ENCODE measurements at places on chromosomes 1 and 21.

DNA sequence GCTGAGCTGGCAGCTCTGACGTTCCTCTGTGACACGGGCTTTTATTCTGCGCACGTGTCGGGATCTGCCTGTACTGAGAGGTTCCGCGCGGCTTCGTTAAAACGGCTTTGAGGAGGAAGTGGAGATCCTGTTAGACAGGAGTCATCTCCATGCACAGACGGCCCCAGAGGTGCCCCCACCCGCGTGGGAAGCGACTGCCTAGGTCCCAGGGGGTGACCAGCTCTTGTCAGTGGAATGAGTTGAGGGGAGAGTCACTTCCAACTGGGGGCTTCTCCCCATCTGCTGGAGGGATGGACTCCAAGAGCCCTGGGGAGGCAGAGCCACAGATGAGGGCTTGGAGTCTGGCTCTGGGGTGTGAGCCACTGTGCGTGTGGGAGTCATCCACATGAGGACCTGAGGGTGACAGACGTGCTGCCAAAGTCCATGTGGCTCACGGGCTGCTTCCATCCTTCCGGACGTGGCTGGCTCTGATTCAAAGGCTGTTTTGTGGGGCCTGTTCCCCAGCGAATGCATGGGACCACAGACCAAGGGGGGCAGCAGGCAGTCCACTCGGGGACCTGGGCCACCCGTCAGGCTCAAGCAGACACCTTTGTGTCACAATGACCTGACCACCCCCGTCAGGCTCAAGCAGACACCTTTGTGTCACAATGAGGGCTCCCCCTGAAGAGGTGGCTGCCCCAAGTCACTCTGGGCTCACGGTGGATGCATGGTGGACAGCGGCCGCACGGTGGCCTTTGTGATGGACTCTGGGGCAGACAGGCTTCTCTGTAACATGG lies 26.8 kb downstream of the PTTG1IP start:
- DNase-seq: no peak

- DNase-seq: no peak
Observed at GRCh38 chr1:112285316-112285715, 110.7 kb upstream of the CTTNBP2NL start.

GRCh38 chr1:201653233-201653632 lies 114.3 kb downstream of the NAV1 start:
- DNase-seq: no peak

- DNase-seq: no peak
Observed at GRCh38 chr1:34898330-34898761, 31.1 kb downstream of the DLGAP3 start.

- DNase-seq: no peak
Observed at GRCh38 chr1:182032251-182032650, 29.3 kb downstream of the ZNF648 start.

DNA sequence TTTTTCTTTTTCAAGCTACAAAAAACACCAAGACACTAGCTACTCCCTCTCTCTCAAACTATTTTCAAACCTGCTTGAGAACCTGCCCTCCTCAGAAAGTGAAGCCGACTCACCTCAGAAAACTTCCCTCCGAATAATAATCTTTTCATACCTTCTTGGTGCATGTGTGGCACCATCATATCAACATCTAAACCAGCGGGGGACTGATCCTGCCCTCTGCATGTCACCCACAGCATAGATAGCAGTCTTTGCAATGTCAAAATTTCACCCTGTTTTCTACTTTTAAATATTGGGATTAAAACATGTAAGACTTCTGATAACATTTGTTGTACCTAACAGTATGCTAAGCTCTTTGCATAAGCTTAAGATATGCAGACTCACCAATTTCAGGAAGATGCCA lies 1260.3 kb downstream of the PLA2G4A start:
- no peak for DNase-seq

- DNase-seq: no peak
Observed at GRCh38 chr1:113809670-113810602, 2.3 kb downstream of the RSBN1 start.

DNA sequence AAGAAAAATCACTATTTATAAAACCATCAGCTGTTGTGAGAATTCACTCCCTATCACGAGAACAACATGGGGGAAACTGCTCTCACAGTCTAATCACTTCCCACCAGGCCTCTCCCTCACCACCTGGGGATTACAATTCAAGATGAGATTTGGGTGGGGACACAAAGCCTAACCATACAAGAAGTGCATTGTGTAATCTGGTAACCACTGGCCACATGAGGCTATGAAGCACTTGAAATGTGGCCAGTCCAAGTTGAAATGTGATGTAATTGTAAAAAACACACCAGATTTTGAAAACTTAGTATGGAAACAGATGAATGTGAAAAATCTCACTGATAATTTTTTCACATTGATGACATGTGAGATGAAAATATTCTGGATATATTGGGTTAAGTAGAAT lies 293.8 kb downstream of the TTLL7 start:
- DNase-seq: no peak

GRCh38 chr1:218882454-218882853 lies 291.2 kb upstream of the LYPLAL1 start:
- no peak for DNase-seq

DNA sequence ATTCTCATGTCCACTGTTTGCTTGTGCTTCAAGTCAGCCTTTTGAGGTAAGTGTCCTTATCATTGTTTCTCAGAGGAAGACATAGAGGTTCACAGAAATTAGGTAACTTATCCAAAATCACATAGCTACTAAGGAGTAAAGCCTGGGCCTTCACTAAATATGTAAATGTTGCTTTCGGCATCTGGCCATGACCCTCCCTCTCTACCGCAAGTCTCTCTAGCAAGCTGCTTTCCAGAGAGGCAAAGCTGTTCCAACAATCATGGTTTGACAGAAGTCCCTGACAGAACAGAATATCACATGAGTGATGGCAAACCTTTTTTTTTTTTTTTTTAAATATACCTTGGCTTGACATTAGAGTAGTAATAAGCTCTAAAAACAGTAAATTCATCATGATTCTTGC lies 94.5 kb upstream of the F3 start:
- peak; percentile 14 for DNase-seq

- peak; percentile 63 for DNase-seq
Observed at GRCh38 chr1:171841050-171841910, at the start of gene DNM3. Gene DNM3 (plus strand): TSS chr1:171841498. CDS start chr1:171841657, 159 bp downstream.

DNA sequence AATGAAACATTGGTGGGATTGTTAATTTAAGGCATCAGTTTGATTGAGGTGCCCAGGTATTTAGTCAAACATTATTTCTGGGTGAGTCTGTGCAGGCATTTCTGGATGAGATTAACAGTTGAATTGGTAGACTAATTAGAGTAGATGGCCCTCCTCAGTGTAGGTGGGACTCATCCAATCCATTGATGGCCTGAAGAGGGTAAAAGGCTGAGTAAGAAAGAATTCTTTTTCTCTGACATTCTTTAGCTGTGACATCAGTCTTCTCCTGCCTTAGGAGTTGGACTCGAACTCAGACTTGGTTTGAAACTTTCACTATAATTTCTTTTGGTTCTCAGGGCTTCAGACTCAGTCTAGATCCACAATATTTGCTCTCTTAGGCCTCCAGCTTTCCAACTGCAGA lies 59.6 kb upstream of the ADAMTS5 start:
- DNase-seq: no peak

DNA sequence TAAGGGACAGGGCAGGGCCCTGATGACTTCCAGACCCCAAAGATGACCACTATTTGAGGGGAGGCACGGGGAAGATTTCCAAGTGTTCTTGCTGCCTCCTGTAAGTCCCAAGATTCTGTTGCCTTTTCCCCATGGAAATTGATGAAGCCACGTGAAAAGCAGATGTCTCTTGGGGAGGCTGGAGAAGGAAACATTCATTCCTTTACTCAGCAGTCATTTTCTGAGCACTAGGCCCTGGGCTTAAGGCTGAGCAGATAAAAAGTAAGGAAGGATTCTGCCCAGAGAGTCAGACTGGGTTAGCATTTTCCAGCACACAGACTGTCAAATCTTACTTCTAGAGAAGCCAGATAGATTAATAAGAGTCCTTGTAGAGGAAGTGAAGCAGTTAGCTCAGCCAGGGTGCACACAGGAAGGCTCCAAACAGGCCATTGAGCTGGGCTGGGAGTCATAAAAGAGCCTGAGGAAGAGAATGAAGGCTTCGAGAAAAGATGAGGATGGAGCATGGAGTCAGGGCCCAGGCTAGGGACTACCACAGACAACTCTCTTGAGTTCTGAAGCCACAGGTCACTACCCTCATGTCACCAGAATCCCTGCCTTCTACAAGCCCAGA lies 10.1 kb downstream of the EXTL1 start:
- DNase-seq: no peak

DNA sequence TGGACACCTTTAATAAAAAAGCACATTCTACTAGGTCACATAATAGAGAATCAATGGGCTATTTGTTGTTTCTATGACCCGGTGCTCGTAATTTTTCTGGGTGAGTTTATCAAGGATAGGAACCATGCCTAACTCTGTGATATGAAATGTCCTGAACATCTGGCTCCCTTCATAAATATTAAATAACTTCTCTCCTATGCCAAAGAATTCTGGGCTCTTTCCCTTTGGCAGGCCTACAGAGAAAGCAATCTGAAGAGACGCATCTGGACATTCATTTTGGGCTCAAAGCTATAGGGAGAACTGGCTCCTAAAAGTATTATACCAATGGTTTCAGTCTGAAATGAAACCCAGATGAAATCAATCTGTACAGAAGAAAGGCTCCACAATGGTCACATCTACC lies 38.8 kb upstream of the ANGPTL7 start:
- no peak for DNase-seq

GRCh38 chr1:172898866-172899265 lies 151.9 kb downstream of the TNFSF18 start:
- DNase-seq: no peak

DNA sequence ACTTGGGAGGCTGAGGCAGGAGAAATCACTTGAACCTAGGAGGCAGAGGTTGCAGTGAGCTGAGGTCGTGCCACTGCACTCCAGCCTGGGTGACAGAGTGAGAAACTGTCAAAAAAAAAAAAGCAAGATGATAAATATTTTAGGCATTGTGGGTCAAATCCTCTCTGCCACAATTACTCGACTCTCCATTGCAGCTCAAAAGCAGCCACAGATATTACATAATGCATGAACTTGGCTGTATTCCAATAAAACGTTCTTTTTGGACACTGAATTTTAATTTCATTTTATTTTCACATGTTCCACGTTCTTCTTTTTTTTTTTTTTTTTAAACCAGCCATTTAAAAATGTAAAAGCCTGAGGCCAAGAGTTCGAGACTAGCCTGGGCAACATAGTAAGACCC lies 69.4 kb downstream of the TCP10L start:
- no peak for DNase-seq

- no peak for DNase-seq
Observed at GRCh38 chr1:58057826-58058225, 488.7 kb downstream of the OMA1 start.
